ENCODE measurements at places on chromosomes 11 and 22.

DNA sequence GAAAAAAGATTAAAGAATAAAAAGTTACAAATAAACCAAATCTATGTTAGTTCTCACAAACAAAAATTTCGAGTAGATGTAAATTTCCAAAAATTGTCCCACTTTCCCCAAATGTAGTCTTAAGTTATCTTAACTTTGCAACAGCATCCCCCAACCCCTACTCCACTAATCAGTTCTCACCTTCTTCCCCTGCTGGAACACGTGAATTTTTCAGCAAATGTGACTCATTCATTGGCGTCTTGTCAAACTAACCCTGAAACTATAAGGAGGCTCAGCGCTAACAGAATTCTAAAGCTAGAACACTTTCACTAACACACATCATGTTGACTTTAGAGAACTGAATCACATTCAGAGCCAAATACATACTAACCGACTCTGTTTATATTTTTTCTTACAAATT, 46.1 kb downstream of the PHF21A start:
- DNase-seq: peak; percentile 45

GRCh38 chr22:37295213-37295886, 13.0 kb downstream of the CYTH4 start:
- DNase-seq: no peak

GRCh38 chr11:94705419-94705818, 62.7 kb upstream of the AMOTL1 start:
- DNase-seq: no peak

- no peak for DNase-seq
These were observed 129.8 kb downstream of the ZNF280B start for GRCh38 chr22:22378446-22379415.

- DNase-seq: no peak
These were observed 9.5 kb upstream of the LTO1 start for GRCh38 chr11:69684651-69685050.

All from EH (cell line).